ENCODE measurements at places on chromosomes 6 and 20.

- DNase-seq, result no peak
These were observed 44.3 kb downstream of the CPXM1 start for GRCh38 chr20:2756056-2756611.

GRCh38 chr6:34177181-34177591 lies 31.3 kb upstream of the GRM4 start:
- DNase-seq, result no peak

- DNase-seq, result no peak
These were observed 240.5 kb downstream of the ERMARD start for GRCh38 chr6:169991913-169992312.

DNA sequence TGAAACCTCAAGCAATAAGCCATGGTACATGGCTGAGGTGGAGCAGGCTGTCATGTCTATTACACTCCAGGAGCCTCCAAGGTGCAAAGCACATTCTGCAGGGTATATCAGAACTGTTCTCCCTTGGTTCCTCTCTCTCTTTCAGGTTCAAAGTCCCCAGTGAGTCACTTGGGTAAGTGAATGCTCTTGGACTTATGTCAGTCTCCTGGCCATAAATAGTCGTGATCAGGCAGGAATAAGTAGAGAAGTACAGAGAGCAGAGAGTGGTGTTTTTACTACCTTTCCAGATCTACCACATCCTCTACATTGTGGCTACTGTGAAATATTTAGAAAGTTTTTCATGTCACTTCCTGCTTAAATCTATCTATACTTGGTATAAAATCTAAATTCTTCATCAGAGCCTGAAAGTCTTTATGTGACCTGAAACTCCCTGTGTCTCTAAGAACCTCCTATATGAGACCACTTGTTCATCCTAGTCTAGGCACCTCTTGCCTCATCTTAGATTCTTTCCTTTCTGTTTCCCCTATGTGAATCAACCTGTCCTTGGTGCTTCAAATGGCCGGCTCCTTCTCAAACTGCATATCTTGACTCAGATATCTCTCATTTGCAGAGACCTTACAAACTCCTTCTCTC lies 1077.6 kb upstream of the MAP3K7 start:
- DNase-seq, result no peak

- no peak for DNase-seq
These were observed 97.4 kb upstream of the RNF24 start for GRCh38 chr20:4112481-4113421.

DNA sequence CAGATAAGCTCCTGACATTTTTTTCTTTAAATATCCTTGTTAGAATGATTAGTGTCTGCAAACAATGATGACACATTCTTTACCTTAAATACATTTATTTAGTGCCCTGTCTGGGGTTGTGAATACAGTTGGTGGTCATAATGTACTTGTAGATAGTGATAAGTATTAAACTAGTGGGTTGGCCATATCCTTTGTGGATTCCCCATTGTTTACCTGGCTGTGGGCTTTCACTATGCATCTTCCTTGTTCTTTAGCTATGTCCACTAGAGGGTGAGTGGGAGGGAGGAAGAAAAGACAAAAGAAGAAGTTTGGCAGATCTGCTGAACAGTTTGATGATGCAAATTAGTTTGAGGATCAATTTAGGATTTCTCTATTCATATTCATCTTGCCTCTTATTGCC lies 15.7 kb downstream of the HS3ST5 start:
- DNase-seq, result no peak

DNA sequence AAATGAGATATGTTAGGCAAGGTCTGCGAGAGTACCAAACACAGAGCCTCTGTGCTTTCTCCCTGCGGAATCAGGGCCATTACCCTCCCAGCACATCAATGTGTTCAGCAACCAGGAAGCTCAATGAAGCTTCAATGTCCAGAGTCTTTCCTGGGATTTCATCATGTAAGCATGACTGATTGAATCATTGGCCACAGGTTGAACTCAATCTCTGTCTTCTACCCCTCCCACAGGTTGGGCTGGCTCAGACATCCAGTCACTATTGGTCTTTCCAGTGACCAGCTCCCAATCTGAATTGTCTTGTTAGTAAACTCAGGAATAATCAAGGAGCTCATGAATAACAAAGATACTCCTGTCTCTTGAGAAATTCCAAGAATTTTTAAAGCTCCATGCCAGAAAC lies 2.7 kb upstream of the DTD1 start:
- no peak for DNase-seq

GRCh38 chr6:105757512-105758200 lies 328.5 kb upstream of the PRDM1 start:
- DNase-seq, result peak; percentile 69

- no peak for DNase-seq
These were observed 180.1 kb downstream of the TSHZ2 start for GRCh38 chr20:53152228-53152627.

DNA sequence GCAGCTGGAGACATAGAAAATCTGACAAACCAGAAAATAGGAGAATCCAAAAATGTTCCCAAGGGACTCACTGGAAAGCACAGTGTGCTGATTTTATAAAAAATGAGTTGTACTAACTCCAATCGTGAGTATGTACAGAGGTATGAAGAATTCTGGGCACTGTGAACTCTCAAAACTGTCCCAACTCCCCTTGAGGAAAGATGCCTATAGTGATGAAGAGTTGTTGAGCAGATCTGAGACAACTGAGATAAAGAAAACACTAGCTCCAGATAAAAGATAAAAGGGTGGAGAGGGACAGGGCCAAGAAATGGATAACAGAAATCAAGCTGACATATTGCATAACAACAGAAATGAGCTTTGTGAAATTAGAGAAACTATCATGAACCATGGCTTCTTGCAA lies 481.4 kb downstream of the MAFB start:
- no peak for DNase-seq

DNA sequence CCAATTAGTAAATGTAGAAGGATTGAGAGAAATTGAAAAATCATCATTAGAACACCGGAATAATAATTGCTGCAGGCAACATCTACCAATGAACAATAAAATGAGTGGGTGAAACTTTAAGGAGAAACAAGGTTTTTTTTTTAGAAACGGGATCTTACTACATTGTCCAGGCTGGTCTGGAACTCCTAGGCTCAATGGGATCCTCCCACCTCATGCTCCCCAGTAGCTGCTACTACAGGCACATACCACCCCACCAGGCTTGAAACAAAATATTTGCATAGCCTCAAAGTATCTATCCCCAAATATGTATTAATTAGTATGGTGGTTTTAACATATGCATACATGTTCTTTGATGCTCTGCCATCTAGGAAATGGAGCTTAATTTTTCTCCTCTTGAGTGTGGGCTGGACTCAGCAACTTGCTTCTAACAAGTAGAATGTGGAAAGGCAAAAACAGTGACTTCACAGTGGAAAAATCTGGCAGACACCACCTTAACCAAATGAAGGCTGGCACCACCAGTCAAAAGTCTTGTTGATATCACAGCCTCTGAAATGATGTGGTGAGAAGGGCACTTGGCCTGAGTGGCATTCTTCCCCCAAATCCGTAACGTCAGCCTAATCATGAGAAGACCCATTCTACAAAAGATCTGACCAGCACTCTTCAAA lies 12.1 kb downstream of the NRSN2 start:
- DNase-seq, result no peak

- DNase-seq, result no peak
These were observed 273.7 kb downstream of the PTPRK start for GRCh38 chr6:128246472-128247260.

- DNase-seq, result peak; percentile 19
These were observed 64.9 kb downstream of the MAP3K4 start for GRCh38 chr6:161056451-161056850.

GRCh38 chr20:60306105-60306504 lies 347.9 kb downstream of the CDH26 start:
- DNase-seq, result no peak

- no peak for DNase-seq
These were observed 395.4 kb downstream of the CDC5L start for GRCh38 chr6:44782892-44783291.

- no peak for DNase-seq
These were observed 218.0 kb downstream of the THBS2 start for GRCh38 chr6:169035385-169036240.

GRCh38 chr6:161961046-161961445 lies 687.2 kb upstream of the AGPAT4 start:
- no peak for DNase-seq

DNA sequence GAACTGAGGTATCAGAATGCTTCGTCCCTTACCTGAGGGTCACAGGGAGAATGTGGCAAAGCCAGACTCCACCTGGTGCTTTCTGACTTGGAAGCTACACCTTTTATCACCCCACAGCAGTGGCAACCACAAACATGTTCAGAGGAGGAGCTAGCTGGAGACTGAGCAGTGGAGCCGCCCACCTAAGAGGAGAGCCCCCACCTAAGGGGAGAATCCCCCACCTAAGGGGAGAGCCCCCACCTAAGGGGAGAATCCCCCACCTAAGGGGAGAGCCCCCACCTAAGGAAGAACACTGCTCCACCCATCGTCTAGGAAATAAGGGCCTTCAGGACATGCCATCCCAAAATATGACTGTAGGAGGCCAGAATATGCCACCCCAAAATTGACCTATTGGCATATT lies 4.0 kb downstream of the SLC52A3 start:
- no peak for DNase-seq

GRCh38 chr6:107770541-107770940 lies 53.6 kb downstream of the SCML4 start:
- no peak for DNase-seq

- DNase-seq, result no peak
These were observed 899.4 kb upstream of the FLRT3 start for GRCh38 chr20:15236812-15237211.

DNA sequence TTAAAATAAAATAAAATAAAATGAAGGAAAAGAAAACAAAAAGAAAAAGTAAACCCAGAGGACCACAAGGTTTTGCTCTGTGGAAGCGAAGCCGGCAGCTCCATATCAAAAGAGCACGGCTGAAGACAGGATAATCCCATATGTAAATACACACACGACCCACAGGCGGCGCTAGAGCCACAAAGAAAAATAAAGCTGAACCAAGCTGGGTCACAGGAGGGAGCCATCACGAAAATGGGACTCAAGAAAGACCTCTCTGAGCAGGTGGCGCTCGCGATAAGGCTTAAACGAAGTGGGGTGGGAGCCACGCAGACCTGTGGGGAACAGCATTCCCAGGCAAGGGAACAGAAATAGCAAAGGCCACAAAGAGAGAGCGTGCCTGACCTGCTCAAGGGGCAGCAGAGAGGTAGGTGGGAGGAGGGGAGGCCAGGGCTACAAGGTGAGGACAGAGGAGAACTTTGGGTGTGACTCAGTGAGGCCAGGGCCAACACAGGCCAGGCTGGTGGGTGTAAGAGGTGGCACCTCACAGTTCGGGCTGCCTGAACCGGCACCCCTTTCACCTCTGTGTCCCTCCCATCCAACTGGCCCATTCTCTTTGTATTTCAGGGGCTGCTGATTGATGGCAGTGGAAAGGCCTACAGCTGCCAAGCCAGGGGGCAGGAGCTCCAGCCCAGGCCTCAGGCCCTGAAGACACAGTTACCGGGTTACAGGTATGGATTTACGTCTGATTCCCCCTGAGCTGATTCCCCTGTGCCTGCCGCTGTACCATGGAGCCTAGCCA lies 26.0 kb downstream of the PTGIS start:
- peak; percentile 29 for DNase-seq

DNA sequence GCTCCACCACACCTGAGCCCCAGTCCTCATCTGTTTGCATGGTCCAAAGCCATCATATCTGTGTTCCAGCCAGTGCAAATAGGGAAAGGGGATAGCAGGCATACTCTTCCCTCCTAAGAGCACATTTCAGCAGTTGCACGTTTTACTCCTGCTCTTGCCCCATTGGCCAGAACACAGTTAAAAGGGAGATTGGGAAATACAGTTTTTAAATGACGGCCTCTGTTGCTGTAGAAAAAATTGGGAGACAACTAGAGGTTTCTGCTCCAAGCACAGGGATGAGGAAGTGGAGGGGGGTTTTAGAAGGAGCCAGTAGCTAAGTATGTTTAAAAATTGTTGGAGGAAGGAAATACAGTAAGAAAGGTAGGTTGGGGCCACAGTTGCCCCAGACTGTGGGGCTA lies 14.6 kb upstream of the STK35 start:
- no peak for DNase-seq

GRCh38 chr6:15929685-15930084 lies 199.2 kb upstream of the MYLIP start:
- no peak for DNase-seq

DNA sequence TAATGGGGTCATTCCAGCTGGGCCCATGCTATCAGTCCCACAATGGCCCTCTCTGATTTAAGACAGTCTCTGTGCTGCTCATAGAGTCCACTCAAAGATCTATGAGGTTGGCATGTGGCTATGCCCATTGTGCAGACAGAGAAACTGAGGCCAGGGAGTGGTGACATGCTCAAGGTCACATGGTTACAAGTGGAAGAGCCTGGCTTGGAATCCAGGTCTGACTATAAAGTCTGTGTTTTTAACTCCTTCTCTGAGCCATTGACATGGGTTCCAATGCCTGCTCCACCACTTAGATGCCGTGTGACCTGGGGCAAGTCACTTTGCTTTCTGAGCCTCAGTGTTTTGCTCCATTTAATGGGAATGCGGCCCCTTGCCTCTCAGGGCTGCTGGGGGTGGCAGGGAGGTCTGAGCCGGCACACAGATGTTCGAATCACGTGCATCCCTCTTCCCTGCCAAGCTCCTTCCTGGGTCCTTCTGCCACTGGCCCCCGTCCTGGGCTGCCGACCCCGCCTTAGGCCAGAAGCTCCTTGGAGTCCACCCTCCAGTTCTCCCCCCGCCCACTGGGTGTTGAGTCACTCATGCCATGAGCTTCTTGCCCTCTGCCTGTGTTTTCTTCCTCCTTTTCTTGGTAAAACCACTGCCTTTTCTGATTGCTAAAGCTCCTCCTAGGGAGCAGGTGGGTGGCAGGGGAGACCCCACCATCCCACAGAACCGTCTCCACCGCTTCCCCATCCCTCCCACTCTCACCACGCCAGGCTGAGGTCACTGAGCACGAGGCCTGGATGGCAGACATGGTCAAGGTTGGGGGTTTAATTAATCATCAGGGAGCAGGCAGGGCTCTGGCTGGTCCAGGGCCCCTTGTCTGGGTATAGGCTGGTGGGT lies 35.7 kb downstream of the CEBPB start:
- DNase-seq, result no peak

DNA sequence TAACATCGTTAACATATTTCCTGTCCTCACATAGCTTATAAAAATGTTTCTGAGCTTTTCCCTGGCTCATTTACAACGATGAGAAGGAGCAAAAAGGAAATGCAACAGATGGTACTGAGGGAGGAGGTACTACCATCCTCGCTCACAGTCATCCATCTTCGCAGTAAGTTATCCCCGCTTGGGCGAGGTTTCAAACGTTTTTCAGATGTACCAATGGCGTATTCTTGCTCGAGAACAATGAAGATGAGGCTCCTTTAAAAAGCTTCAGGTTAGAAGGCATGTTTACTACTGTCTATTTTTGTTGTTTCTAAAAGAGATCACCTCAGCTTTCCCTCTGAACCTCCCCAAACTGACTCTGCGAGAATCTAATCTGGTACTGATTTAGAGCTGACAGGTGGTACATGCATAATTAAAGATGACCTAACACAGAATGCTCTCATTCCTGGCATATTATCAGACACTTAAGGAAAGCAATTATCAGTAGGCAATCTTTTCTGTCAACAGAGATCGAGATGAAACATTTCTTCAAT lies 178.7 kb downstream of the GJA10 start:
- no peak for DNase-seq

GRCh38 chr6:165820407-165820806 lies 157.4 kb upstream of the PDE10A start:
- no peak for DNase-seq

GRCh38 chr20:46978951-46979491 lies 84.4 kb downstream of the EYA2 start:
- DNase-seq, result no peak

All from NCI-H510A treated with DMSO at 0.1 percent for 48 hours (cell line).